Stimulated activated CD4-positive, alpha-beta T cell treated with anti-CD3 and anti-CD28 coated beads, TNF-alpha, amount 100 ng/mL, for 48 hours (primary cell): ENCODE measurements at places on chromosomes 6 and 20.

DNA sequence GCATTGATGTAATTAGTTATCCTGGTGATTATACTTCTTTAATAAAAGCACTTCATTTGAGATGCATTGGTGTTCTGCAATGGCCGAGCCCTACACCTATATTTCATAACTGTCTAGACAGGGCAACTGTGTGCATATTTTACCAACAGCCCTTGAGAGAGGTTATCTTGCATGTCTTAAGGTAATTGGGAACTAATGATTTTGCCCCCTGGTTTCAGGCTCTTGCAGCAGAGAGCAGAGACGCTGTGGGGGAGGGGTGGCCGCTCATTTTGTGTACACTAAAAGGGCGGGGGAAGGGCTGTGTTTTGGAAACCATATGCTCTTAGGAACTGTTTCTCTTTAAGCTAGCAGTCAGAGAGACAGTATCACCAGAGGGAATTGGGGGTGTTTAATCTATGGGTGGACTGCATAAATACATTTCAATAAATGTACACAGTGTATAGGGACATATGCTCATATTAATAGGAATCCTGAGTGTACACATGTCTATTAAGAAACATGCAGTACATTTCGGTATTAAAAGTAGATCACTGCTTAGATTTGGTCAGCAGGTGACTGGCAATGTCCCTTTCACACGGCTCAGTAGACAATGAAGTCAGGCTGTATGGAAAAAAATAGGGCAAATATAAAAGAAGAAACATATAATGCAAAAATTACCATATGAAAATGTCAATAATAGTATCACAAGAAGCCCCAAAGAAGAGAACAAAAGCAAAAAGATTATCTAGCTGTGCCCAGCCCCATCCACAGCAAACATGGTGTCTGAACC lies 402.9 kb upstream of the CITED2 start:
- no peak for DNase-seq

- no peak for DNase-seq
Observed at GRCh38 chr6:11616200-11616611, 78.7 kb downstream of the TMEM170B start.

- DNase-seq: no peak
Observed at GRCh38 chr6:95518630-95519227, 58.6 kb upstream of the MANEA start.

- DNase-seq: no peak
Observed at GRCh38 chr6:42727087-42727611, 4.8 kb upstream of the PRPH2 start.

DNA sequence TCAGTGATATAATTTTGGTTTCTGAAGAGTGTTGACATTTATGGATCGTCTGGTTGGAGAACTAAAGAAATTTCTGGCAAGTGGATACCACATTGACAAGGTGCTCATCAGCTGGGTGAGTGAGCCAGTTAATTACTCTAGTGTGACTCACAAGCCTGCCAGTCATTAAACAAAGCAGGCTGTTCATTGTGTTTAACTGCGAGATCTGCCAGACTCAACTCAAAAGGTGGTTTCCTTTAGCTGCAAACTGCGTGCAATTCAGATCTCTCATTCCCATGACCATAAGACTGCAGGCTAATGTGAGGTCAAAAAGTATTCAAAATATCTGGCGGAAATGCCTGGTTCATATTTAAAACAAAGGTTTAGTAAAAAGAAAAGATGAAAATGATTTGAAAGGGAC lies 32.5 kb upstream of the IYD start:
- DNase-seq: no peak

DNA sequence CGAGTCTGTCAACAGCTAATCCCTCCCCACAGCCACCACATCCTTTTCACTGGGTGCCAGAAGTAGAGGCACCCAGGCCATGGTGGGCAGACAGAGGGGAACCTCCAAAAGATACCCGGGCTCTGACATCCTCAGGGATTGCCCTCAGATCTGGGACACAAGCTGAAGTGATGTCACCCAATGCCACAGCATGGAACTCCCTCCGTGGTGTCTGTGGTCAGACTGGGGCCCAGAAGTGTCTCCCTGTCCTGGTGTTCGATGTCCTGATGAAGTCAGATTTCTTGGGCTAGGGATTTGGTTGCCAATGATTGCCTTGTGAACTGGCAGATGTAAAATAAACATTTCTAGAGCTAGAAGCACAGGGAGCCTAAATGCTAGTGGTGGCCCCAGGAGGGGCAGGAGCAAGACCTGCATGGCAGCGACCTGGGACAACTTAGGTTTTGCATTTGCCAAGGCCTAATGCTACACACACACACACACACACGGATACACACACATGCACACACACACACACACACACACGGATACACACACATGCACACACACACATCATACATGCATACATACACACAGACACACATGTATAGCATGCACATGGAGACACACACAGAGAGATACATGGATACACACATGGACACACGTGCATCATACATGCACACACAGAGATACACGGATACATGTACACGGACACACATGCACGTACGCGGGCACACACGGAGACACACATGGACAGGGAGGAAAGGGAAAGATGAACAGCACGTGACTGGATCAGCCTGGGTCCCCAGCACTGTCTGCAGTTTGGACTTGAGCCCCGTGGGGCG lies 221.0 kb downstream of the NFATC2 start:
- no peak for DNase-seq

GRCh38 chr6:34581561-34581920 lies 25.4 kb upstream of the SPDEF start:
- no peak for DNase-seq

GRCh38 chr20:62011938-62012534 lies 53.6 kb downstream of the TAF4 start:
- DNase-seq: no peak

- no peak for DNase-seq
Observed at GRCh38 chr20:57505979-57506378, 19.0 kb downstream of the CTCFL start.

DNA sequence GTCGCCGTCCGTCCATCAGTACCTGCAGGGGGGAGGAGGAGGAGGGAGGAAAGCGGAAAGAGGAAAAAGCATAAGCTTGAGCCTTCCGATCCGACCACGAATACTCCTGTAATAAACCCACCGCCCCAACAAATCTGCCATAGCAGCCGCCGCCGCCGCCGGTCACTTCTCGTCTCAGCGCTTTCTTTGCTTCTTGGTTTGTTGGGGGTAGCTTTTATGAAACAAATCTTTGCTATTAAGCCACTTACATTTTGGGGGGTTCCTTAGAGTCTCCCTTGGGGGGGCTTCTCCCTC lies 277 bp downstream of the ADGRB3 start:
- no peak for DNase-seq

- peak; percentile 28 for DNase-seq
Observed at GRCh38 chr20:56343861-56344381, 14.9 kb upstream of the FAM210B start.

GRCh38 chr20:52129611-52130010 lies 62.0 kb downstream of the ZFP64 start:
- no peak for DNase-seq

DNA sequence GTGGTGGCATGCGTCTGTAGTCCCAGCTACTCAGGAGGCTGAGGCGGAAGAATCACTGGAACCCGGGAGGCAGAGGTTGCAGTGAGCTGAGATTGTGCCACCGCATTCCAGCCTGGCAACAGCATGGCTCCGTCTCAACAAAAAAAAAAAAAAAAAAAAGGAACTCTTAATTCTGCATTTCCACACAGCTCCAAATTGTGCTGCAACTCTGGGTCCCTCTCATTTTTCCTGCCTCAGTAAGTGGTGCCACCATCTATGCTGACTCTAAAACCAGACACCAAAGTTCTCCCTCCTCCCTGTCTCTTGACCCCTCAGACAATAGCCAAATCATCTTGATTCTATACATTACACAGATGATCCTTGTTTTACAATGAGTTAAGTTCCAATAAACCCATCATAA lies 133.9 kb downstream of the BTBD9 start:
- no peak for DNase-seq

DNA sequence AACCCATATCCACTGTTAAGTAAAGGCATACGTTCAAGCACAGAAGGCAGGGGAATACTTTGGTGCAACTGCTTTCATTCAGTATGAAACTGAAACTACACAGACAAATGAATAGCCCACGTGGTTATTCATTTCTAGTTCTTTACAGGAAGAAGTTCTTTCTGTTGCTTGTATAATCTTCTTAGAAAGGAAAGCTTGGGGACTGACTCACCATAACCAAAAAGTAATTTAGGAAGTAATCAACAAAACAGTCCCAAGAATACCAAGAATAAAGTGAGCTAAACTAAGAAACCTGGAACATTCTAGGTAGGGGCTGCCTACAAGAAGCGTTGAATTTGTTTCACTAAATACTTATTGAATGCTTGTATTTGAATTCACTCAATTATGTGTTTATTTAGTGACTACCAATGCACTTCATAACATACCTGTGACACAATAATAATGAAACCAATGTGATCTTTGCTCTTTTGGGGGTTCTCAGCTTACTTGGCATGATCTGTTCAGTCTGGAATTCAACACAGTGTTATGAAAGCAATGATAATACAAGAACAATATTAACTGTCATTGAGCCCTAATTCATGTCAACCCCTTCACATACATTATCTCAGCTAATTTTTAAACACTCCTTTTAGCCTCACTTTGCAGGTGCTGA lies 25.1 kb upstream of the KIAA0408 start:
- DNase-seq: no peak

DNA sequence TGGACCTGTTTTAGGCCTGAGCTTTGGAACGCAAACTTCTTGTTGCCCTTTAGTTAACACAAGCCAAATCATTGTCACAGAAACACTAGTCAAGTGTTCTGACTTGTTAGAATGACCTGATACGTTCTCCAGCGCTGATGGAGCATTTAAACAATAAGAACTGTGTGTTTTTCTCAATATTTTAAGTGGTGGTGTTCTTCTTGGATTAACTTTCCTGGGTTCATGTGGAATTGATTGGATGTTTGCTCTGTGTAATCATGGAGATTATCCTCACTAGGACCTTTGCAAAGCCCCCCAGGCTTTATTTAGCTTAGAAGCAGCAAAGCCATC lies 1.6 kb downstream of the LRRC1 start:
- DNase-seq: no peak

DNA sequence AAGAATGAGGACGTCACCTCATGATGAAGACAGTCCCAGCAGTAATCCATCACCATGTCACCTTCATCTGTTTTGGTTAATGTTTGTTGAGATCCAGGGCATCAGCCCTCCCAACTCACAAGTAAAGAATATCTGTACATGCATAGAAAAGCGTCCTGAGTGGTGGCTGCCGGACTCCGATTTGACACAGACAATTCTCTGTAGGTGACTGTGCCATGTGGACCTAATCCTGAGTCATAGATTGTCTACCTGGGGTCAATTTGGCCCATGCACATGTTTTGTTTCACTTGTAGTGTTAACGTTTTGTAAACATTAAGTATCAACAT lies 168.4 kb upstream of the UST start:
- DNase-seq: no peak

GRCh38 chr6:43296780-43297497 lies 1.1 kb upstream of the SLC22A7 start:
- DNase-seq: no peak

DNA sequence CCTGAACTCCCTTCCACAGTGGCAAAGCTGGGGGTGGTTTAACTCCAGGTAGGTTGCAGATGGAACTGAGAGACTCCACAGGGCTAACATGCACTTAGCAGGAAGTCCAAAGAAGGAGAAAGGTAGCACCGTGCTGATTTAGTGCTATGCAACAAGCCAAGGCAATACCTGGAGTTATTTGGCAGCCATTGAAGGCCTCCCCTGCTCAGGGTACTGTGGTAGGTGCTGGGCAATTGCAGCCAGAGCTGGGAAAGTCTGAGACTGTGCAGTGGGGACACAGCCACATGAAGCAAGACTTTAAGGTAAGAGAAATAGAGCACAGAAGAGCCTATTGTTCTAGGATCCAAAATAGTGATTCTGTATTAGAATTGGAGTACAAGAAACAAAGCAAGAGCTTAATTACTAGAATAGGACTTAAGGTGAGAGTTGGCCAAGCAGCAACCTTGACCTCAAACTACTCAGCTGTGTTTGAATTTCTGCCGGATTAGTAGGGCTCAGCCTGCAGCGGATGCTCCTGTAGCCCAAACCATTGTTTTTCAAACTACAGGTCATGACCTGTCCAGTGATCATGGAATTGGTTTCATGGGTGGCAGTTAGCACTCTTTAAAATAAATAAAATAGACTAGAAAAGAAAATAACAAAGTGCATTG lies 80.8 kb upstream of the STMND1 start:
- DNase-seq: no peak

DNA sequence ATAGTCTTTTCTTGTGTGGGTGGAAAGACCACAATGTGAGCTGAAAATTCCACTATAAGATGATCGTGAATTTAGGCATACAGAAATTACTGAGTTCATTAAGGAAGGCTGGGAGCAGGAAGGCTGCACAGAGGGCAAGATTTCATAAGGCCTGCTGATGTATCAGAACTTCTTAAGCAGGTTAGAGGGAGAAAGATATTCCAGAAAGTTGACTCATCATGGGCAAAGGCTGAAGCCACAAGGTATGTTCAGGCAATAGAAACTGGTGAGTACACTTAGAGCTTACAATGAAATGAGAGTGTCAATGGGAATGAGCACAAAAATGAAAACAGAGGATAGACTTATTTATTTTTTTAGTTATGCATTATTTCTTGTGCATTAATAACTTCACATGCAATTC lies 618.6 kb downstream of the CBLN4 start:
- no peak for DNase-seq

DNA sequence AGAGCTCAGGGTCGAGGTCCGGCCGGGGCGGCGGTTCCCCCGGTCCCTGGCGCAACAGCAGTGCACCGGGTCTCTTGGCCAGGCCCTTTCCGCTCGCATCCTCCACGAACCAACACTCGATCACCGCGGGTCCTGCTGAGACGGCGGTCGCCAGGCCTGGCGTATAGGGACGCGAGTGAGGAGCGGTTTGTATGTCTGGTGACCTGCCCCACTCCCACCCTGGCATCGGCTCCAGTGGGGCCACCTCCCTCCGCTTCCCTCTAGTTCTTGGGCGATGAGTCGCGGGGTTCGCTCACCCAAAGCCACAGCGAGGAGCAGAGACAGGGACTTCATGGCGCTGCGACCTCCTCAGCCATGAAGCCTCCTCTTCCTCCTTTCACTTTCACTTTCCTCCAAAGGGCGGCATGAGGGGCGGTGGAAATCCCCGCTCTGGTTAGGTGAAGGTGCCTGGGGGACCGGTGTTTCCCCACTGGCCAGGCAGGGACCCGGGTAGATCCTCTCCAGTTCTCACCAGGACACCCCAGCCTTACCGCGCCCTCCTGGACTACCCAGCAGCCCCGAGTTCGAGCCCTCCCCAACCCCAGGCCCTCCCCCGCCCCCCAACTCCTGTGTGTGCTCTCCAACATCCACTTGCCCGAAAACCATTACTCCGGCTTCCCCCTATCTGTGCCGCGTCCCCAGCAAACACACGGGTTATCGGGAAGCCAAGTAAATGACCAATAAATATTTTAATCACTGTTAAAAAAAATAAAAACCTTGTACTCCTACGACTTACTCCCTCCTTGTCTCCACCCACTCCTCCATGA lies at the start of gene TAPBP:
TSS of gene TAPBP (minus strand) at position 370 of the 806 bp plus-strand sequence. CDS start at position 333, 37 bp downstream.
- peak; percentile 75 for DNase-seq
